ENCODE measurements at places on chromosomes 7 and 10.

DNA sequence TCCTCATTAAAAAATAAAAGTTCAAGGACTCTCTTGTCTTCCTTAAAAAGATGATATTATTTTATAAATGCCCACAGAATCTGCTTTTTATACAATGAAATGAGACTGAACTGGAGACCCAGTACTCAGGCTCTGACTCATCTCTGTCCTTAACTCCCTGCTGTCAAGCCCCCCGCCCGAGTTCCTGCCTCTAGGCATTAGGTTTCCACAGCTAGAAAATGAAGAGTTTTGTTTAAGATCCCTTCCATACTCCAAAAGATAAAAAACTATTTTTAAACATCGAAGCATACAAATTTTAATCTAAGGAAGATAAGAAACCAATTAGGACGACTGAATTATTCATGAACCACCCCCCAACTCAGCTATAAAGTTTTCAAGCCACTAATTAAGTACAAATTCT lies 97.7 kb upstream of the FEZF1 start:
- no peak for DNase-seq

- DNase-seq = no peak
Measured at GRCh38 chr7:142563470-142563869, 185.8 kb upstream of the PRSS1 start.

- DNase-seq = no peak
Measured at GRCh38 chr10:86106616-86107015, 260.0 kb downstream of the GRID1 start.

GRCh38 chr7:127907110-127908040 lies 123.9 kb downstream of the LRRC4 start:
- DNase-seq = no peak

DNA sequence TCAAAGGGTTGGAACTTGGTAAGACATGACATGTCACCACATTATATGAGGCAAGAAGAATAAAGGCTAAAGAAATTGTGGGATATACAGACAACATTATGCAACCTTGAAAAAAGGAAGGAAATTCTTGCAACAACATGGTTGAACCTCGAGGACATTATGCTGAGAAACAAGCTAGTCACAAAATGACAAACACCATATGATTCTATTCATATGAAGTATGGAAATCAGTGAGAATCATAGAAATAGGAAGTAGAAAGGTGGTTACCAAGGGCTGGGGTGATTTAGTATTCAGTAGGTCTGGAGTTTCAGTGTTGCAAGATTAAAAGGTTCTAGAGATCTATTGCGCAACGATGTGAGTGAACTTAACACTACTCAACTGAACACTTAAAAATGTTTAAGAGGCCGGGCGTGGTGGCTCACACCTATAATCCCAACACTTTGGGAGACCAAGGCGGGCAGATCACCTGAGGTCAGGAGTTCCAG lies 126.9 kb upstream of the TBX20 start:
- no peak for DNase-seq

- DNase-seq = no peak
Measured at GRCh38 chr10:12041766-12042408, 722 bp downstream of the UPF2 start.

GRCh38 chr10:48791267-48791928 lies 106.7 kb downstream of the WDFY4 start:
- DNase-seq = no peak

- DNase-seq = no peak
Measured at GRCh38 chr7:43042302-43042701, 70.1 kb upstream of the HECW1 start.

DNA sequence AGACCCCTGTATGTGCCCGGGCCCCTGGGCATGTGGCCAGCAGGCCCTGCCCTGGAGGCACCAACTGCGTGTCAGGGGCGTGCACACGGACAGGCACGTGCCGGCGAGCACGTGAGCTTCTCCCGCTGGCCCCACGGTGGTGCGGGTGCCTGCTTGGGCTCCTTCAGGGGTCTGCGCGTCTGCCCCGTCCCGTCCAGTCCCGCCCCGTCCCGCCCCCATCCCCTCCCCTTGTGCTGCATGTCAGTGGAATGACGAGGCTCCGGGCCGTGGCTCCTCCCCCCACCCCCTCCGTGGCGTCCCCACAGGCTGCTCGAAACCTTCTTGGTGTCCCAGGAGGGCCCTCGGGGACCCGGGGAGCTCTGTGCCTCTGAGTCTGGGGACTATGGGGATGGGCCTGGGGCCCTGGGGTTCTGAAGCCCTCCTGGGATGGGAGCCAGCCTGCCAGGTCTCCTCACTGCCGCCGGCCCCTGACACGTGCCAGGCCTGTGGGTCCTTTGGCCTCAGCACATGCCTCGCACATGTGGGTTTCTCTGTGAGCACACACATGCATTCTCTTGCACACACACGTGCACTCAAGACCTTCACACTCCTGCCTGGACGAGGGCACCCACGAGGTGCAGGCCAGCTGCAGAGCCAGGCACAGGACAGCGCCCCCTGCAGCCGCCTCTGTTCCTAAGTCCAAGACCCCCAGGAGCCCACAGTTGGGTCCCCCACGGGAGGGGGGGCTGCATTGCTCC lies 27.5 kb upstream of the AMZ1 start:
- no peak for DNase-seq

- no peak for DNase-seq
Measured at GRCh38 chr7:8131694-8132605, 130.0 kb downstream of the ICA1 start.

DNA sequence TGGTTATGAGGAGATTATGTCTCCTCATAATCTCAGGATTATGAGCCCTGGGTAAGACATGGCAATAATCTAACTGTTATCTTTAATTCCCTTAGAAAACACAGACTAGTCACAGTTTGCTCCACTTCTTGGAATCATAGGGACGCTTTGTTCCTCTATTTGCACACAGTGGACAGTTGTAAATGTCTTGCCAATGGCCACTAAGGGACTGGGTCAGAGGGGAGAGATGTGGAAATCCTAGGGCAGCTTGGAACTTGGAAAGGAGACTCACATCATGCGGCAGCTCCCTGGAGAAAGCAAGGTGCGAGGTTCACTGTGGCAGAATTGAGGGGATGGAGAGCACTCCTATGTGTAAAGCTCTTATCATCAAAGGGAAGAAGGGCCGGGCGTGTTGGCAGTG lies 266.1 kb downstream of the PRPF18 start:
- no peak for DNase-seq

- no peak for DNase-seq
Measured at GRCh38 chr10:6877336-6877721, 297.3 kb upstream of the PRKCQ start.

GRCh38 chr10:6197321-6197720 lies 5.4 kb upstream of the PFKFB3 start:
- no peak for DNase-seq
